Stimulated activated effector memory CD8-positive, alpha-beta T cell treated with anti-CD3 and anti-CD28 coated beads, Interleukin-12 subunit alpha, Interleukin-12 subunit beta, amount 100 ng/mL, for 72 hours (primary cell): ENCODE measurements at places on chromosomes 12 and 14.
A peak's percentile ranks its signal among the peaks of the same experiment; 100 is the strongest.

GRCh38 chr14:85295318-85295717 is 234.6 kb upstream of the FLRT2 start:
- DNase-seq, result no peak

DNA sequence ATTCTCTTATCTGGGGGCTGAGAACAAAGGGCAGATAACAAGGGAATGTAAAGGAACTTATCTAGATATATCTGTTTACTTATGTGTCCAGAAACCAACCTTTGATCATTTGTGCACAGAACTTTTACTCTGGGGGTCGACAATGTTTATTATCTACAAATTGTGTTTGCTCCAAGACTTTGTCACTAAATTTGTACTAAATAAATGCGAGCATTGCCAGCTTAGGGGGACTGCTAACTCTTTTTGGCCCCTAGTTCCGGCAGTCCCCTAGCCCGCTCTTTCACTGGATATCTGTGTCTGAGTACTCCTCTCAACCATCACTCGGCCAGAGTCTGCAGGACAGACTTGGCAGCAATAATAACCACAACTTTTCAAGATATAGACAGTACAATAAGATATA is 88.2 kb downstream of the FSCB start:
- no peak for DNase-seq

GRCh38 chr12:131672941-131673887 is 37.7 kb upstream of the SFSWAP start:
- no peak for DNase-seq

- no peak for DNase-seq
Observed at GRCh38 chr12:24306001-24306400, 356.5 kb upstream of the SOX5 start.

- no peak for DNase-seq
Observed at GRCh38 chr12:111033281-111034082, 113.1 kb upstream of the MYL2 start.

- DNase-seq, result no peak
Observed at GRCh38 chr14:68660495-68660894, 132.4 kb downstream of the ZFP36L1 start.

DNA sequence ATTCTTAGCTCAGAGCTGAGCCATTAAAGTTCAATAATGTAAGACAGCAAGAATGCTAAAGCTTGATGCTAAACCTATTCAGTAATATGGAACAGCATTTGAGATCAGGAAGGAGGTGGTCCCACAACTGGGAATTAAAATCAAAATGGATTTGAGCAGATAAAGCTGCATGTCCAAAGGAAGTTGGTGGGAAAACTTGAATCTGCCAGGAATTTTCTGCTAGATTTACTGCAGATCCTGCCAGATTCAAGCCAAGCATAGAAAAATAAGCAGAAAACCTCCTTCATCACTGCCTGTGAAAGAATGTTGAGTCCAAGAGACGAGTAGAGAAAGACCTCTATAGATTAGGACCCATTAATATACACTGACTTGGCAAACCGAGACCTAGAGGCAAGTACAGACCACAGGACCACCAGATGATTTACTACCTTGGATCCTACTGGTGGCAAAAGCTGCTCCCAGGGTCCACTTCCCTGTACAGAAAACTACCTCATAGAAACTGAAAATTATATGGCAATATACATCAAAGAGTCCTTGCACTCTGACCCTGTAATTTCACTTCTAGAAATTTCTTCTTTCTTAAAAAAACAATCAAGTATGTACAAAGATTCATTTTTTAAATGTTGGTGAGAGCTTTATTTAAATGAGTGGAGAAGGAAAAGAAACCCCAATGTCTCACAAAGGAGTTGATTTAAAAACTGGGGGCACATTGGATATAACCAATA is 263.2 kb downstream of the DAD1 start:
- no peak for DNase-seq

DNA sequence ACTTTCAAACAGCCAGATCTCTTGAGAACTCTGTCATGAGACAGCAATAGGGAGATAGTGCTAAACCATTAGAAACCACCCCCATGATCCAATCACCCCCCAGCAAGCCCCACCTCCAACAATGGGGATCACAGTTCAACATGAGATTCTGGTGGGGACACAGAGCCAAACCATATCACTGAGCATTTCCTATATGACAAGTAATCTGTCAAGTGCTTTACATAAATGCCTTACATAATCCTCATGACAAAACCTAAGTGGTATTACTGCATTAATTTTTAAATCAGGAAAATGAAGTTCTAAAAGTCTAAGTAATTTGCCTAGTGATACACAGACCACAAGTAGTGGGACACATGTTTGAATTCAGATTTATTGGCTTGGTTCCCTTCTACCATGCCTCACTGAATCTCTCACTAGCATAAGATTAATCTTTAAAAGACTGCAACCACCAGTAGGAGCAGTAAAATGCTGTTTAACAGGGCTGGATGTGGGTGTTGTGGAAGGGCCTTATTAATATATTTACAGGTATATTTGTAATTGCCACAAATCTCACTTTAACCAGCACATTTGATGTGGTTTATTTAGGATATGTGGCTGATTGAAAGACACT is 323.1 kb upstream of the FBXO33 start:
- DNase-seq, result no peak

GRCh38 chr12:124727264-124727800 is 136.3 kb downstream of the SCARB1 start:
- no peak for DNase-seq

- DNase-seq, result no peak
Observed at GRCh38 chr14:35760143-35760542, 49.0 kb downstream of the RALGAPA1 start.

DNA sequence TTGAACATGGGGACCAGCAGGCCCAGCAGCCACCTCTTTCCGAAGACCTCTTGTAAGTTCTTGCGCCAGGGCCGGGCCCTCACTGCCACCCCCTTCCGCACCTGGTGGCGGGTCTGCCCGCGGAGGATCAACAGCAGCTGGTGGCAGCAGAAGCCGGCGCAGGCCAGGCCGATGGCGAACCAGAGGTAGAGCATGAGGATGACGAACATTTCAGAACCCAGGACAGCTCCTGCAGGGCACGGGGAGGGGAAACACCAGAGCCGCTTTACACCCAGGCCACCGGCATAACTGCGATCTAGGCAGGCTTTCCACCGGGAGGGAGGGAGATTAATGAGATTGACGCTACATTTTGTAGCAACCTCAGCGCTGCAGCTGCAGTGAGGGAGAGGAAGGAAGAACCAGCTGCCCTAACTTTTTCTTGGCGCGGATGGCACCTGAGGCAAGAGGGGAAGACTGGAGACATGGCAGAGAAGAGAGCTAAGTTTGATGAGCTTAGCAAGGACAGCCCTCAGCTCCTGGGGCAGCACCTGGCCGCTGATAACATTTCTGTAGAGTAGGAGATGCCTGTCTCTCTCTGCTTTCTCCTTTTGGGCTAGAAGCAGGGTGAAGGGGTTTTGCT is 7.8 kb downstream of the ZDHHC22 start:
- DNase-seq, result peak; percentile 38

DNA sequence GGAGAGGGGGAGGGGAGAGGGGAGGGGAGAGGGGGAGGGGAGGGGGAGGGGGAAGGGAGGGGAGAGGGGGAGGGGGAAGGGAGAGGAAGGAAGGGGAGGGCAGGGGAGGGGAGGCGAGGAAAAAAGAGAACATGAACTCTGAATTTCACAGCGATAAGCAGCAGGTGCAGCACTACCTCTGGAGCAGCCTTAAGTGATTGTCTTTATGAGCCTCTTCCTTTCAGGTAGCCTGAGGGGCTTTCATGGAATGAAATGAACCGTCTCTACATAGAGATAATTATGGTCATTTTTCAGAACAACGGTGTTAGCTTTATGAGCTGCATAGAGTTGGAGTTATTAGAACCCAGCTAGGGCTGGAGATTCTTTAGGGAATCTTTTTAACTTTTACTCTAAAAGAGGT is 18.1 kb upstream of the PTCSC3 start:
- no peak for DNase-seq

DNA sequence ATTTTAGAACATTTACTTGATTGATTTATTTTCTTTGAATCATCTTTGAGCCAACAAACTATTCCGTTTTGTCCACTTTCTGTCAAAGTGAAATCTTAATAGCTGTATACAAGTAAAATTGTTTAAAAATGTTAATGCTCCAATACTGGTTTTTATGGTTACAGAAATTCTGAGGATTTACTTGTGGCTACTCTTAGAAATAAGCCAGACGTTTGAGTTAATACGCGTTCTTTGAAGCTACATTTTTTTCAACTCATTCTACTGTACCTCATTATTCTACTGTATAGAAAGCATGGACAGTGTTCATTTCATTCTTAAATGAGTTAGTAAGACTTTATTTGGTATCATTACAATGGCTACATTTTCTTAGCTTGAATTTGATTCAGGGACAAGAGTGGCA is 996.2 kb upstream of the FLRT2 start:
- DNase-seq, result no peak
